ENCODE measurements at places on chromosomes 12 and 14.

DNA sequence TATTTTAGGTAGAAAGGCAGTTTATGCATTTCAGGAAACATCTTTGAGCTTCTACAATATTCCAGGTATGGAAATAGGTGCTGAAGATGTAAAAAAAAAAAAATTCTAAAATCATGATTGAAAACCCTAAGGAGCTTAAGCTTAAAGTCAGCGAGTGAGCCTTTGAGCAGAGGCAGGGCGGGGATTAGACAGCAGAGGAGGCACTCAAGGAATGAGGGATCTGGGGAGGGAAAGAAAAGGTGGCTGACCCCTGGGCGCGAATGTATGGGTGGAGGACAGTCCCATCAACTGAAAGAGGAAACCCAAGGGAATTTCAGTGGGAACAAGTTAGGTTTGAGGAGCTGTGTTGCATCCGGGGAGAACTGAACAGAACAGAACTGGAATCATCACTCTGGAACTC, 6.4 kb upstream of the PTMS start:
- no peak for DNase-seq

DNA sequence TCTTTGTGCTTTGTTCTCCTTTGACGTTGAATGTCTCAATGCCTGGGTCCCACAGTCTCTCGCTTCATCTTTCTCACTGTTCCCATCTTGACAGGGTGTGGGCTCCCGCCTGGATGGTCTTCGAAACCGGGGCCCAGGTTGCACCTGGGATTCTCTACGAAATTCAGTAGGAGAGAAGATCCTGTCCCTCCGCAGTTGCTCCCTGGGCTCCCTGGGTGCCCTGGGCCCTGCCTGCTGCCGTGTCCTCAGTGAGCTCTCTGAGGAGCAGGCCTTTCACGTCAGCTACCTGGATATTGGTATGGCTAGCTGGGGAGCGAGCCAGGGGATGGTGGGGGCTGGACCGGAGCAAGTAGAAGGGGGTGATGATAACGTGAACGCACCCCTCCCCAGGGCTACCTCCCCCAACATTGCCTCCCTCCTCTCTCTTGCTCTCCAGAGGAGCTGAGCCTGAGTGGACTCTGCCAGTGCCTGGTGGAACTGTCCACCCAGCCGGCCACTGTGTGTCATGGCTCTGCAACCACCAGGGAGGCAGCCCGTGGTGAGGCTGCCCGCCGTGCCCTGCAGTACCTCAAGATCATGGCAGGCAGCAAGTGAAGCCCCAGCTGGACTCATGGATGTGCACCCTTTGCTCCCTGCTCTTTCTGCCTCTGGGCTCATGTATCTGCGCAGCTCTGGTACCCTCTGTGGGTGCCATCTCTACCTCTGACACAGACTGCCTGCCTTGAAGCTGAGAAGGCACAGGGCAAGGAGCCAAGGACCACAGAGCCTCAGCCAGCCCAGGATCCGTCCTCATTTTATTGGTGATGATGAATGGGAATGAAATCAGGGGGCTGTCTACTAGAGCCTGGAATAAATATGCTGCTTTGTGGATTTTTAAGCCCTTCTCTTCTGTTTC, 1.5 kb downstream of the NPFF start:
- DNase-seq = no peak

DNA sequence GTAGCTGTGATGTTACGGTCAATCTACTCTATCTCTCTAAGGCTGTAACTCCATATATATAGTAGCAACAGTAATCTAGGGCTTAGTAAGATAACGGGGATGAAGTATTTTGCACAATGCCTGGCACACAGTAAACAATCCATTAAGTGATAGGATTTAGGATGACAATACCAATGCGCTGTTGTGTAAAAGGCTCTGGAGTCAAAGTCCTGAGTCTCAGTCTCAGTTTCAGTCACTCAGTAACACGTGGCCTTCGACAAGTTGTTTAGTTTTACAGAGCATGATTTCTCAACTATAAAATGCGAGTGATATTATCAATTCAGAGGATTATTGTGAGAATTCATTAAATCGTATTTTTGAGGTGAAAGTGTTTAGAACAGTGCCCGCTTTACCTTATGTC, 162.4 kb downstream of the GARIN6 start:
- DNase-seq = no peak

DNA sequence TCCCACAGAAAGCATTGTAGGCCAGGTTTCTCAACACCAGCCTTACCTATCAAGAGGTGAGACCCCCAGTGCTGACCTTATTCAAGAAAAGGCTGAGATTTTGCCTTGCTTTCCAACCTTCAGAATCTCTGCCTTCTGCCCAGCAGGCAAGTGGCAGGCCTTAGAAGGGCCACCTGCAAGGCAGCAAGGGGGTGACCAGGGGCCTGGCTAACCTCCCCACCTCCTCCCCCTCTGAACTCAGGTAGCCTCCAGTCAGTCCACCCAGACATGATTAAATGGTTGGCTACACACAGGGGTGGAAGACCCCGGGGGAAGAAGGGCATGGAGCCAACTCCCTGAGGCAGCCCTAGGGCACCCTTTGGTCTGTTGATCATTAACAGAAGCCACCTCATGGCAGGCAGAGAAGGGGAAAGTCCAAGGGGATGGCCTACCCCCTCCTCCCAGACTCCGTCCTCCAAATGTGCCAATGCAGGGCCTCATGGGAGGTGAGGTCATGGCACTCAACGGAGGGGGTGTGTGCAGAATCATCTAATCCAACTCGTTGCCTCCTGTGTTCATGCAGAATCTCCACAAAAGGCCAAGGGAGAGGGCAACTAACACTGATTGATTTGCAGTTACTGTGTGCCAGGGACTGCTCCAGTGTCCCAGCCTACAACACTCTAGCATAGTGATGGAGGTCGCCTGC, 8.5 kb downstream of the ZFP36L1 start:
- no peak for DNase-seq

GRCh38 chr12:7638064-7638759, 27.5 kb downstream of the APOBEC1 start:
- DNase-seq = no peak

DNA sequence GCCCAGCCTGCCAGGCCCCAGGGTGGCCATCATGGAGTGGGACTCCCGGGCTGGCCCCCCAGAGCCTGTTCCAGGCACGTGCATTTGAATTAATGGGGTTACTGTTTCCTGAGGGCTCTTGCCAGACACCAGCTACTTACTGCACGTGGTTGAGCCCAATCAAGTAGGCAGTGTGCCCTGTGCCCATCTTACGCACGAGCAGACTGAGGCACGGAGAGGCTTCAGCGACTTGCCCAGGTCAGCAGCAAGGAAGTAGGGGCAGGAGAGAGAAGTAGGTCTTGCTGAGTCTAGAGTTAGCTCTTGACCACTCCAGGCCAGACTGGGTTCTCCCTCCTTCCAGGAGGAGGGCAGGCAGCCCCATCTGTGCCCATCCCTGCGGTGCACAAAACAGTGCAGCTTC, 67.7 kb downstream of the DIO3 start:
- DNase-seq = no peak

Data from MV-4-11 (cell line).